ENCODE measurements at places on chromosomes 3 and 15.

- no peak for DNase-seq
Measured at GRCh38 chr3:10328460-10329071, 7.7 kb upstream of the SEC13 start.

- DNase-seq: no peak
Measured at GRCh38 chr15:82172506-82172905, 90.0 kb downstream of the EFL1 start.

- DNase-seq: no peak
Measured at GRCh38 chr3:28301688-28302087, 46.8 kb upstream of the ZCWPW2 start.

- DNase-seq: no peak
Measured at GRCh38 chr3:155321418-155321817, 27.9 kb upstream of the STRIT1 start.

- no peak for DNase-seq
Measured at GRCh38 chr3:114674036-114674435, 380.2 kb downstream of the TIGIT start.

- no peak for DNase-seq
Measured at GRCh38 chr15:48433226-48433886, 102.1 kb downstream of the DUT start.

GRCh38 chr3:28268989-28269388 is 27.6 kb downstream of the CMC1 start:
- no peak for DNase-seq

GRCh38 chr15:96494505-96494904 is 164.0 kb downstream of the NR2F2 start:
- DNase-seq: no peak

Measured in stimulated activated CD8-positive, alpha-beta memory T cell treated with anti-CD3 and anti-CD28 coated beads, Interleukin-4, amount 100 ng/mL, for 24 hours (primary cell).